ENCODE measurements at places on chromosomes 16 and 17. TPM values are rescaled to one million over a fixed set of nuclear protein-coding genes. Genes with fewer than 3 reads are reported as not detected.

The PEMT gene
- polyA plus RNA-seq = 49.8 TPM

- no peak for DNase-seq
- no peak overlapping the region for H3K27ac ChIP-seq
- H3K4me3 ChIP-seq = no peak overlapping the region
- peaks cover 7% of the 10 kb centered on the region for H3K27me3 ChIP-seq
- no peaks in the 10 kb centered on the region for H3K36me3 ChIP-seq
Measured at GRCh38 chr17:43916385-43916784, 9.0 kb upstream of the MPP2 start.

DNA sequence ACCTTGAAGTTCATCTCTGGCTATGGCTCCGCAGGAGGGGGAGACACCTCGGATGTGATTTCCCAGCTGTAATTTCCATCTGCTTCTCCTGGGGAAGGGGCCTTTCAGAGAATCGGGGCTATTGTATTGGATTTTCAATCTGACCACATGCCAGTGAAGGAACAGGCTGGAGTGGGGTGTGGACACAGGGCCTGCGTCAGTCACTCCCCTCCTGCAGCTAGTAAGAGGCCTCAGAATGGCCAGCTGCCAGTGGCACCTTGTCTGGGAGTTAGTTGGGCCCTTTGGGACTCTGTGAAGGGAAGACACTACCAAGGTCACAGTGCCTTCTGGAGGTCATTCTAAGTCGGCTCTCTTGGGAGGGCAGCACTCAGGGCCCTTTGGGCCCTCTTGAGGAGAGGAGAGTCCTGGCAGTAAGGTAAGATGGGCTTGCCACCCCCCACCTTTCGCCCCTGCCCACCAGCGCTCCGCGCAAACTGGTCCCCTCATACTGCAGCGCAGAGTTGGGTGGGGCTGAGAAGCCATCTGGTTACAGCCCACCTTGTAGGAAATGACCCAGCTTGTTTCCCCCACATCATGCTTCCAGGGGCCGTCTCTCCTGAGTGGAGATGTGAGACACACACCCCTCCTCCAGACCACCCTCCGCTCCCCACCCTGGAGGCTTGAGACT, 5.4 kb downstream of the NXPH3 start:
- DNase-seq = no peak
- H3K27me3 ChIP-seq = no peaks in the 10 kb centered on the region
- no peaks in the 10 kb centered on the region for H3K36me3 ChIP-seq
- H3K4me1 ChIP-seq = peaks cover 9% of the 10 kb centered on the region

GRCh38 chr16:85321509-85322271, 209.4 kb upstream of the CIBAR2 start:
- peak overlapping the region; percentile 39 for H3K27ac ChIP-seq
- peak; percentile 77 for DNase-seq
- H3K27me3 ChIP-seq = no peaks in the 10 kb centered on the region

Data from SK-N-SH (cell line).